ENCODE measurements at places on chromosomes 12 and 14.

DNA sequence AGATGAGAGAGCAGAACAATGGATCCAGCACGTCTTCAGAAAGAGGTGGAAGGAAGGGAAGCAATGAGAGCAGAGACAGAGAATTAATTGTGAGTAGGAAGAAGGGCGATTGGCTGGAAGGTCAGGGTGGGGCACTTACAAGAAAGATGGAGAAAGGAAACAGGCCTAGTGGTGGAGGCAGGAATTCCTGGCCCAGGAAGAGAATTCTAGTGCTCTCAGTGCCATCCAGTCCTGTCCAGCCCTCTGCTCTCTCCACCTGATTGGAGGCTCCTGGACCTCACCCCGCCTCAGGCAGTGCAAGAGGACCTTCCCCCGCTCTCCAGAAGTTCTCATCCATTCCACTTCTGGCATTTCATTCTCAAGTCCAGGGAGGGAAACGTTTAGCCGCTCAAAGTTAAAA is 43.0 kb downstream of the NGB start:
- no peak for DNase-seq

DNA sequence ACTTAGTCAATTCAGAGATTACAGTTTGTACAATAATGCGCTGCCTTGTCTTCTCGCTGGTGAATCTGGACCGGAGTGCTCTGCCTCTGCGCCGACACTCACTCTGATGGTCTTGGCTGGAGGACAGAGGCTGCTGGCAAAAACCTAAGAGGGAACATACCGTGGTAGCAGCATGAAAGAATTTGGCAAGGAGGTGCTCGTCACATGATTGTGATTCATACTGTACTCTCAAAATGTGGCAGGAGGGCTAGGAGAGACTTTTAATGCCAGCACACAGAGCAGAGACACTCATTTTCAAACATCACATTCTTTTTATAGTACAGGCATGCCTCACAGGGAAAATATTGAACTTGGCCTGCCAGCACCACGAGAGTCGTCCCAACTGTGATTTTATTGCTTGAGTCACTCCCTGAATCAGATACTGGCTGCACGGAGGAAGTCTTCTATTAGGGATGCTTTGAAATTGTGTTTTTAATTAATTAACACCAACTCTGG is 67.8 kb downstream of the HMGA2 start:
- DNase-seq, result no peak

DNA sequence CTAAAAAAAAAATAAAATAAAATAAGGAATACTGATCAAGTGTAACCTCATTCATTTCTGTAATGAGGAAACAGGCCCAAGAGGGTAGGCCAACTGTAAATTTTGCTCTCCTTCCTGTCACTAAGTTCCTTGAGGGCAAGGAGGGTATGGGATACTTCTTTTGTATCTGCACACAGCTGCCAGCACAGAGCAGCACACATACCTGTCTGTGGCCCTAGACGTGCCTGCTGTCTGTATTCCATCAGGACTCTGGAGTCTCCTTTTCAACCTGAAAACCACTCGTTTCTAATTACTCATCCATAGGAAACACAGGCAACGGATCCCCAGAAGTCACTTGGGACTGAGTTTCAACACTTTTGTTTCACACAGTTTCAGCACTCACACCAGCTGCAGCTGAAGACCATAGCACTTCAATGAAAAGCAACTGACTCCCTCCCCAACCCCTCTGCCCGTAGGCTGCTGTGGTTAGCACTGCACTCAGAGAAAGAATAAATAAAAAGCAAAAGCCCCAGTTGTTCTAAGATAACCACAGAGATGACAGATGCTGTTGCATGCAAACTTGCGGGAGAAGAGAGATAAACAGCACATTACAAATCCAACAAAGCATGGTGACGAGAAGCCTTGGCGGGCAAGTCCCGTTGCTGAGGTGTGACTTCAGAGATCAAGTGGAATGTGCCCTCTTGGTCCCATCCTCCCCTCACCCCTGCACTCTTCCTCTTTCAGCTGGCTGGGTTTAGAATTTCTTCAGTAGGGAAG is 24.9 kb downstream of the CRACR2A start:
- DNase-seq, result no peak

DNA sequence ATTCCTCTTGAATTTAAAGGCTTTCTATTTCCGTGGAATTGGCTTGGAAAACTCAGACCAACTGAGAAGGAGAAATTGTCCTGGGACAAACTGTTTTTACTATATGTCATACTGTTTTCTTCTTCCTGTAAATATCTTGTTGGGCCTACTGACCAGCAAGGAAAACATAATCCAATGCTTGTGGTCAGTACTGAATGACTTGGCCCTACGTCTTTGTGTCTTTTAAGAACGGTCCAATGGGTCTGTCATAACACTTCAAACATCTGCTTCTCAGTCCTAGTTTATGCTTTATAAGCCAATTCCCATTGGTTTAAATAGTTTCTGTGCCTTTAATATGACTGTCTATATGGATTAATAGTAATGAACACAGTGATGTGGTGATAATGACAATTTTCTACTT is 248.5 kb upstream of the DDHD1 start:
- DNase-seq, result no peak

- DNase-seq, result no peak
These were observed 107.9 kb upstream of the WSCD2 start for GRCh38 chr12:108021141-108021540.

- DNase-seq, result no peak
These were observed 15.7 kb downstream of the RERG start for GRCh38 chr12:15205341-15206010.

- no peak for DNase-seq
These were observed 111.2 kb downstream of the LRRK2 start for GRCh38 chr12:40335991-40336390.

- DNase-seq, result no peak
These were observed 2.0 kb downstream of the ZNF219 start for GRCh38 chr14:21096438-21096837.

GRCh38 chr14:69676723-69677122 is 65.3 kb downstream of the SUSD6 start:
- DNase-seq, result no peak

DNA sequence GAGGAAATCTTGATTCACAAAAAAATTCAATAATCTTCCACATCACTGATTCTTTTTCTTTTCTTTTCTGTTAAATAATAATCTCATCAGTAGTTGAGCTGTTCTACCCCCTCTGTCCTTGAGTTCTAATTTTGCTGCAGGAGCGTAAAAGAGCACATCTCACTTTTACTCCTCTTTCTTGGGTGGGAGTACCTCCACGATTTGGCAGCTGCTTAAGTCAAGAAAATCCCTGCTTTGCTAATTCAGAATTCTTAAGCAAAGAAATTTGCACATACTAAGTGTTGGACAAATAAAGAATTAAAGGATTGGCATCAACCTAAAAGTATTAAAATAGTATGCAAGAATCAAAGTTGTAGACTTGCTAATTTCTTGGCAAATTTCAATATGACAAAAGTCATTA is 128.8 kb downstream of the PRKD1 start:
- no peak for DNase-seq

GRCh38 chr12:129966146-129966995 is 62.5 kb upstream of the TMEM132D start:
- no peak for DNase-seq

DNA sequence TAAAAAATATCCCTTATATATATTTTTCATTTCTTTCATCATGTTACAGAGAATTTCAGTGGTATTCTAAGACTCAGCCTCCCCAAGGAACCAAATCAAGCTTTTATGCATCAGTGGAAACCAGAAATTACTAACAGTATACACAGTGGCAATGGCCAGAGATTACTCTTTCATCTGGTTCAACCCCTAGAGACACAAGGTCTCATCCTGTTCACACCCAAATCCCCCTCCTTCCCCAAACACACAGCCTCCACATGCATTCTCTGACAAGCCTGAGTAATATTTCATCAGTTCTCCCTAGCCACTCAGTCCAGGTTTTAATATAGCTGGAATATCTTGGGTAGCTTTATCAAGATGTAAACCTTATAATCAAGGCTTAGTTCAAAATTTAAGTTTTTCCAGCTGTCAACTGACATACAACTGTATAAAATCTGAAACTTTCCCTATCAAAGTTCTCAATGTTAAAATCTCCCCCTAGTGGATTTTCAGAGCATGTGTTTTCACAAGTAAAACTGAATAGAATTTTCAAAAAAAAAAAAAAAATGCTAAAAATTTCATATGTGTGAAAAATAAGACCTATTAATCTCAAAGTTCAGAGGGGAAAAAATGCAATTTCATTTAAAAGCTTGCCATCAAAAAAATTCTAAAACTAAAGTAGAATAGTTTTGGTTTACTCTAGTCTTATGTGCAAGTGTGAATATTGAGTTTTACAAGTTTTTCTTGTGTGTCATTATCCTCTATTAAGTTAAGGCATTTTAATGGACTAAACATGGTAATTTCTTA is 10.5 kb upstream of the SSTR1 start:
- no peak for DNase-seq

DNA sequence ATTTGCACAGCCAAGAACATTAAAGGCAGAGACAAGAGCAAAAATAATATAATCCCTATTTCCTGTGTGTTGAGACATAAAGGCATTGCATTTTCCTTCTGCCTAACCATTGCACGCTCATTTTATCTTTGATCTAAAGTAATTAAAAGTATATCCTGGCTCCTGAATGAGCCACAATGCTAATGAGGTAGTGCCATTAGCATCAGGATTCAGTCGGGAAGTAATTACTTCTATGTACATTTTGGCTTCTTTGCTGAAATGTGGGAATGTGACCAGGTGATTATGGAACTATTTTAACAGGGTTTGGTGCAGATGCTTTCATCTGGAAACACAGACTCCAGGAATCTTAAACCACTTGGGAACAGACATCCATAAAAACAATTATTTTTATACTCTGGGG is 77.4 kb downstream of the TMTC1 start:
- no peak for DNase-seq

DNA sequence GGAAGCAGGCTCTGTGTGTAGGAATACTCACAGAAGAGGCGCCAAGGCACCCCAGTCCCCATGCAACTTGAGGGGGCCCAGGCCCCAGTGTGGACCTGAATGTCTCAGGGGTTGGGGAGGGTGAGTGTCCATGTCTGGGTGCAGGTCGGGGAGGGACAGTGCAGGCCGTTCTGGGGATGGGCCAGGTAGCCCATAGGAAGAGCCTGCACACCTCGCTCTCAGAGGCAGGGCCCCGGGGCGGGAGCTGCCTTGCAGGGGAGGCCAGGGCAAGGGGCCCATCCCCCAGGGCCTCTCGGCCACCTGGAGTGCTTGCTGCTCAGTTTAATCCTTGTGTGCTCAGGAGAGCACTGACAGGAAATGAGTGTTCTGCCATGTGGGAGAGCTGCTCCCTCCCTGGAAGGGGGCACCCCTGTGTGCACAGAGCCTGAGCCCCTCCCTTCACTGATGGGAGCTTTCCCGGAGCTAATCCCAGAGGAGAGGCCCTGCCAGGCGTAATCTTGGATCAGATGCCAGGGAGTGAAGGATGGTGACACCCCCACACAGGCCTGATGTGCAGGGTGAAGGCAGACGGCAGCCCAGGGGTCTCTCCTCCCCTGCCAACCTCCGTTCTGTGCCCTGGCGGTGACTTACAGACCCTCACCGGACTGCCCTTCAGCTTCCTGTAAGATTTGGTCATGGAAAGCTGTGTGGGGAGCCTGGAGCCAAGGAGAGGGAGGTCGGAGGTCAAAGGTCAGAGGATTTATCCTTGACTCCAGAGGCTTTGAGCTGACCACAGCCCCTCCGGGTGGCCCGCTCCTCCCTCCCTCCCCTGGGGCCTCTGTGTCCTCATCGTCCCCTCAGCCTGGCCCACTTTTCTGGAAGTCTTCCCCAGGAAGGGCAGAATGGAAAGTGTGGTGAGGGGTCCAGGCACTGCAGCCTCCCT is 24.4 kb upstream of the FBRSL1 start:
- peak; percentile 97 for DNase-seq

GRCh38 chr12:31590642-31591379 is at the start of gene DENND5B:
Gene DENND5B (minus strand): TSS chr12:31591136. CDS start chr12:31590832, 304 bp downstream.
- peak; percentile 57 for DNase-seq

GRCh38 chr14:104246401-104247335 is 108.3 kb downstream of the KIF26A start:
- DNase-seq, result no peak

DNA sequence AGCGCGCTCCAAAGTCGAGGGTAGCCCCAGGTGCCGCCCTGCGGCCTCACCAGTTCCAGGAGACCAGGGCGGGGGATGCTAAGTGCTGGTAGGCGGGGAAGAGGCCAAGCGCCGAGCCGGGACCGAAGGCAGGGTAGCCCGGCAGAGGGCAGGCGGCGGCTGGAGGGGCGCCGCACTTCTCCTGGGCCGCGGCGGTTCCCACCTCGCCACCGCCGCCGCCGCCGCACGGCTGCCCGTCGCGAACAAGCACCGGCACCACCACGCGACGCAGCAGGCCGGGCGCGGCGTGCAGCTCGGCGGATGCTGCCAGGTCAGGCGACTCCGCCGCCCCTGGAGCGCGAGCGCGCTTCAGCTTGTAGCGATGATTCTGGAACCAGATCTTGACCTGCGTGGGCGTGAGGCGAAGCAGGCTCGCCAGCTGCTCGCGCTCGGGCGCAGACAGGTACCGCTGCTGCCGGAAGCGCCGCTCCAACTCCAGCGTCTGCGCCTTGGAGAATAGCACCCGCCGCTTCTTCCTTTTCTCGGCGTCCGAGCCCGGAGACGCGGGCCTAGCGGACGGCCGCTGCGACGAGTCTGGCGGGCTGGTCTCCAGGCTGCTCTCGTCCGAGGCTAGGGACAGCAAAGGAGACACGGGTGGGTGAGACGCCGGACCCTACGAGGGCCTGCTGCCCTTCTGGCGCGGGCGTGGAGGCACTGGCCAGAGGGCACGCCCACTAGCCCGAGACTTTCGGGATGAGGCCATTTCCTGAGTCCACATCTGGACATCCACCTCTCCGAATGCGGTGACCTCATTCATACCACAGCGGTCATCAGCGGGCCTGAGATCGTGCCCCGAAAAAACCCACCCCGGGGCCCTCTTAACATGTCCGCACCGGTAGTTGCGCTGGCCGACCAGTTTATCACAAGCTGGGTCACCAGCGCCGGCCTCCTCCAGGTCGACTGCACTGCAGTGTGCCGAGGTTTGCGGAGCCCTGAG is 1.3 kb downstream of the NKX2-8 start:
- no peak for DNase-seq

DNA sequence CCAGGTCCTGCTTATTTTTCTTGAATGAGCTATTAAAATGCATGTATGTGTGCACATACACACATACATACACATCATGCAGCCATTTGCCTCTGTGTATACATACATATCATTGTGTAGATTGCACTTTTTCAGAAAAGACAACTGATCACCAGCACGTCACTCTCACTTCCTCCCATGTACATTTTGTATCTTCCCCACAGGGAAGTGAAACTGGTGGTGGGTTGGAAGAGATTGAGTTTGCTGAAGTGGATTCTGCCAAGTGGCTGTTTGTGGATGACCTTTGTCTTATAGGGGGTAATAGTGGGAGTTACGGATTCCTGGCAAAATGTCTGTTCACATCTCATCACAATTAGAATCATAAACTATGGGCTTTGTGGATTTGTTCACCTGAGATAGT is 448.6 kb downstream of the RAD51B start:
- DNase-seq, result no peak
